ENCODE measurements at places on chromosomes 12 and 14.

DNA sequence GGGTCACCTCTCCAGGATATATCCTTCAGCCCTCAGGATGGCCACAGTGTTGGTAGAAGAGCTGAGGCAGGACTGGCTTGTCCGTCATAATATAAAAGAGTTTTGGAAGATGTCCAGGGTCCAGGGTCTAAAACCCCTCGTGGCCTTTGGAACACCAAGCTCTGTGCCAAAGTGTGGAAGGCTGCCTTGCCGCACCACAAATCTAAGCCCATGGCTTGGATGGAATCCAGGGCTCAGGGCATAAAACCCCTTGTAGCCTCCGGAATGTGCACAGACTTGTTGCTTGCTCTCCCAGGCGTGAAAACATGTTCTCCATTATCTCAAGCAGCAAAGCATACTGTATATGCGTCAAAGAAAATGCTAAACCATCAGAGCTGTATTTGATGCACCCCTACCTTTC is 46.7 kb downstream of the TNFAIP2 start:
- DNase-seq, result no peak

- DNase-seq, result no peak
Measured at GRCh38 chr12:19031032-19031431, 98.5 kb upstream of the PLEKHA5 start.

DNA sequence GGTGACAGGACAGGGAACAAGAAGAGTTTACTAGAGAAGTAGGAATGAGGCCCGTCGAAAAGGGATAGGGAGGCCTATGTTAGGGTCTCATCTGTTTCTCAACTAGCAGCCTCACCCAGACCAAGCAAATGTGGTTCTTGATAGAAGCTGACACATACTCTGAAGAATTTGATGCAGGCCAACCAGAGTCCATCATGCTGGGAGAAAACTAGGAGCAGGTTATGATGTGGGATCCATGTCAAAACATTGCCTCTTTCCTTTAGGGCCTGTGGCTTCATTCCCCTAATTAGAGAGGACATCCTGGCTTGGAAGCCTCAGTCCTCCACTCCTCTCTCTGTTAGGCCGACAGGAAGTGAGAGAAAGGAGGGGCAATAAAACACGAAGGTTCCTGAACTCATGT is 122.8 kb downstream of the NTF3 start:
- DNase-seq, result no peak

GRCh38 chr12:71164568-71165197 is 6.9 kb upstream of the TSPAN8 start:
- no peak for DNase-seq

DNA sequence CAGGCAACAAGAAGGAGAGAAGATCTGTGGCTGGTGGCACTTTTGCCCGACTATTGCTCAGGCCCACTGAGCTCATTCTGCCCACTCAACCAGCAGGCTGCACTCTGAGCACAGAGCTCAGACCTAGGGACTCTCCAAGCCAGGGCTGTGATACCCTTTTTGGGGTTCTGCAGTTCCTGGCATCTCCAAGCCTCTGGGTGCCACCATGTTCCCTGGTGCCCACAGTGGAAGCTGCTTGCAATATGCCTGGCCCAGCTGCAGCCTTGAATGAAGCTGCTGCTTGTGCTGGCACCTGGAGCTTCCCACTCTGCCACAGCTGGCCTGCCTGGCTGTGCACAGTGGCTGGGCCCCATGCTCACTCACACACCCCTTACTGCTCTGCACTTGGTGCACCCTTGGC is 236.1 kb downstream of the ADGRD1 start:
- DNase-seq, result no peak

GRCh38 chr12:55044135-55044534 is 24.4 kb downstream of the NEUROD4 start:
- no peak for DNase-seq

DNA sequence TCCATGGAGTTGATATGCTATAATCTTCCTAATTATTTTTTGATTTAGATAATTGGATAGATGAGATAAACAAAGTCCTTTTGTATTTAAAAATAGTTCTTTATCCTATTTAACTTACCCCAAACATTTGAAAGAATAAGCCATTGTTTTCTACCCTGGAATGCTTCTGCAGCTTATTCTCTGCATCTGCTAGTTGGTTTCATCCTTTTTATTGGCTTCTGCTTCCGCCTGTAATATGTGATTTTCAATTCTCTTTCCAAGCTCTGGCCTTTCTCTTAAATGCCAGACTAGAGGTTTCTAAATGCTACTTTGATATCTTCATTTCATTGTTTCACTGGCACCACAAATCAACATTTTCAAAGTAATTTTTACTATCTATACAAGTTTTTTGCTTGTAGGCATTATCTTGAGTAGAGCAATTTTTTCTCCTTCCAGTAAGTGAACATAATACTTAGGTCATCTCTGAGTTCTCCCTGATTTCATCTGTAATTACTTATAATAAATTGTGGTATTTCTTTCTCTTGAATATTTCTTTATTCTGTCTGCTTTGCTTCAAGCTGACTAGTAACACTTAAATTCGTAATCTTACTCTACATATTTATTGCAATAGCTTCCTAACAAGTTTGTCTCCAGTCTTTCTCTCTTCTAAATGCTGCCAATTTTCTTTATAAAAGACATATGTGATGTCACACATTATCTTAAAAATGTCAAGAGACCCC is 958.4 kb downstream of the SLC6A15 start:
- DNase-seq, result no peak

DNA sequence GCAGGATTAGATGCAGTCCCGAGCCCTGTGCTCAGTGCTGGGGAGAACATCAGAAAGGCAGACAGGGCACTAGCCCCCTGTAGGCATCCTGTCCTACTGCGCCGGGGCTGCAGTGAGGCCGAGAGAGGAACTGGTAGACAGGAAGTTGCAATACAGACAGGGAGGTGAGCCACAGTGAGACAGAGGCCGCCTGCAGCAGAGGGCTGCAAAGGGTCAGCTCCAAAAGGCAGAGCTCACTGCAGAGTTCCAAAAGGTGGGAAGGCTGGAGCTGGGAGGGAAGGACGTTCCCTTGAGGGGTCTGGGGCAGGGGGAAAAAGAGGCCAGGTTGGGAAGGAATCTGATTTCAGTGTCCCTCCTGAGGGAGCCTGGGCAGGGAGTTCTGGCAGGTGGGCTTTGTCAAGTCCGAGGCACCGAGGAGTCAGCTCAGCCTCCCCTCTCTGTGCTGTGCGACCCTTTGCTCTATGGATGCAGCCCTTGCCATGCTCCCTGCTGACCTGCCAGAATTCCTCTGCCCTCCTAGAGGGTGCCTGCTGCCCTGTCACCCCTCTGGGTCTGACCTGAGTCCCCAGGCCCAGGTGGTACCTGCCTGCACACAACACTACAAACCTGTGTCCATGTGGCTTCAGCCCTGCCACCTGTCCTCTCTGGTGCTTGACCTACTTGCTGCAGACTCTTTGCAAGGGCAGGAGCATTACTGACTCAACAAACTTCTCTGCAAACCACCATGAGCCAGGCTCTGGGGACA is 63.5 kb downstream of the PRMT8 start:
- DNase-seq, result no peak

DNA sequence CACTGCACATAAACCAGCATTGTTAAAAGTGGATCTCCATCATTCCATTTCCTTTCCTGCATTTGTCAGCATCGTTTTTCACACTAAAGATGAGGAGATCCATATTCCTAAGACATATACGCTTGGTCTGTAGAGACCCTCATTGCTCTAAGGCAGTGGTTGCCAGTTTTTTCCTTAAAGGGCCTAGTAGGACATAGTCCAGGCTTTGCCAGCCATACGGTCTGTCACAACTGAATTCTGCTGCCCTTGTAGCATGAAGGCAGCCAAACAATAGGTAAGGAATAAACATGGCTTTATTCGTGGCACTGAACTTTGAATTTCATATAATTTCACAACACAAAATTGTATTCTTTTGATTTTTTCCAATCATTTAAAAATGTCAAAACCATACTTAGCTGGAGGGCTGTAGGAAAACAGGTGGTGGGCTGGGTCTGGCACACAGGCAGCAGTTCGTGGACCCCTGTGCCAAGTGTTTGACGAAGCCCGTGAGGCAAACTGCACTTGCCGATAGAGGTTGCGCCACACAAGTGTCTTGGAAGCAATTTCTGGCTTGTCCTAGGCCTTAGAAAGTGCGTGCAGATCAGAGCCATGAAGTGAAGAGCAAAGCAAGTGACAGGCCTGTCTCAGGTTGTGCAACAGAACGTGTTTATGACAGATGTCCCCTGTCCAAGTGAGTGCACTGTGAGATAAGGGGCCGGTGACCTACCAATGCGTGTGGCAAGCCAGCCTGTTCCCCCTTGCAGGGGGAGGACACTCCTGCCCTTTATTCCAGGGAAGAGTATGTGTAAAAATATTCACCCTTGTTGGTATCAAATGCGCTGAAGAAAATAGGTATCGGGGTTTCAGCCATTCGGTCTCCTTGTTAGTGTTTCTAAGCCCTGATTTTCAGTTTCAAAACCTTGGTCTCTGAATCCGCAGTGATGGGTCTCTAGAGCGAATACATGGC is 916 bp upstream of the CHPT1 start:
- peak; percentile 11 for DNase-seq

GRCh38 chr14:93430315-93431035 is at the start of gene UNC79:
TSS of gene UNC79 (plus strand) at chr14:93430939. CDS start at chr14:93431030, 91 bp downstream.
- DNase-seq, result no peak

DNA sequence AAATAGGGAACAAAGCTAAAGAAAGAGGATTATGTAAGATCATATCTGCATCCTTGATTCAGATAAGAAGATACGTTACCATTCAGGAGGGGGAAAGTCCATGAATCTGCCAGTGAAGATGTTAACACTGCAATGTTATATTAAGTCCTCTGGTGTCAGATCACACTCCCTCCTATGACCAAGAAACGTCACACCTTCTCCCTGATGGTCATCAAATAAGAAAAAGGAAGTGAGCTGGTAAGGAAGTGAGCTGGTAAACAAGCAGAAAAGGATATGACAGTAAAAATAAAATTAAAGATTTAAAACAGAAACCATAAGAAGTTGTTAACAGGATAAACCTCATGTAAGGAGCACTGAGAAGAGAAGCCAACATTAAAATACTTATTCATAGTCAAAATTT is 340.2 kb downstream of the SEC23A start:
- no peak for DNase-seq

- DNase-seq, result no peak
Measured at GRCh38 chr14:74867673-74868072, 8.3 kb downstream of the PROX2 start.

DNA sequence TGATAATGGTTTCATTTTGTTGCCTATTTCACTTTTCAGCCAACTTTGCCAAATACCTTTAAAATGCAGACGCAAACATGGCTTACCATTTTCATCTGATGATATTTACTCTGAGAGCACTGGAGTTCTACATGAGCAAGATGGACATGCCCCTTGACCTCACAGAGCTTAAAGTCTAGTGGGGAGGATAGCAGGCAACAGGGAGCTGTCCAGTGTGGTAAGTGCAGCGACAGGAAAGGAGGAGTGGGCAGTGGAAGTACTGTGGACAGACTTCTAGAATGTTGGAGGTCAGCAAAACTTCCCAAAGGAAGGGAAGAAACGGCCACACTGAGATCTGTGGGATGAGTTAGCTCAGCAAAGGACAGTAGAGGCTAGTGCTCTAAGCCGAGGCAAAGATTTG is 25.3 kb downstream of the LRIG3 start:
- DNase-seq, result no peak

- DNase-seq, result no peak
Measured at GRCh38 chr12:52634266-52635056, 16.1 kb upstream of the KRT73 start.

GRCh38 chr12:25364529-25365339 is 114.0 kb upstream of the KRAS start:
- DNase-seq, result no peak

- no peak for DNase-seq
Measured at GRCh38 chr12:28699029-28699428, 450.0 kb upstream of the FAR2 start.

GRCh38 chr14:47658041-47658440 is 17.4 kb downstream of the MDGA2 start:
- DNase-seq, result no peak

- no peak for DNase-seq
Measured at GRCh38 chr14:88746052-88746451, 46.7 kb downstream of the EML5 start.

GRCh38 chr14:96512602-96513397 is 10.6 kb downstream of the PAPOLA start:
- DNase-seq, result no peak

GRCh38 chr14:54772451-54772881 is 130.2 kb downstream of the GCH1 start:
- DNase-seq, result no peak

GRCh38 chr12:30847259-30847658 is 79.3 kb upstream of the TSPAN11 start:
- DNase-seq, result no peak

- no peak for DNase-seq
Measured at GRCh38 chr12:27560126-27560525, 36.1 kb downstream of the PPFIBP1 start.

DNA sequence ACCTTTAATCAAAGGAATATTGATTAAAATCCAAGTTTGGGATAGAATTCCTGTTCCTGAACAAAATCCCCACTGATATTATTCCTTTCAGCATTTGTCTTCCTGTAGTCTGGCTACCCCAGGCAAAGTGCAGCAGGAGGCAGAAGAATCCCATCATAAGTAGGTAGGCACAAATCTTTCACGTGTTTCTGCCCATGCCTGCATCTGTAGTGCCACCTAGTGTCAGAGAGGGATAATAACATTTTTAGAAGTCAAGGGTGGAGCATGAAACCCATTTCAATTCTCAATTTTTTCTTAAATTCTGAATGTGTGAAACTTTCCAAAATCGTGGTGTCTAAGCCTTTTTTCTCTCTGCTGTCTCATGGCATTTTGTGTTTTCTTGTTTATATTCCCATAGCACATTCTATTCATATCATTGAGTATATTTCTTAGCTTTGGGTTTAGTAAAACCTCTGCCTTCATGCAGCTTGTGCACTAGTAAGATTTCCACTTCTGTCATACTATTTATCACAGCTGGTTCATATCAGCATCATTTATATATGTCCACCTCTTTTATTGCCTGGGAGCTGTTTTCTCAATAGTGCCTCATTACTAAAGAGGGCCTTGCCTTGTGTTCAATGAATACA is 47.8 kb upstream of the RERG start:
- DNase-seq, result peak; percentile 19

DNA sequence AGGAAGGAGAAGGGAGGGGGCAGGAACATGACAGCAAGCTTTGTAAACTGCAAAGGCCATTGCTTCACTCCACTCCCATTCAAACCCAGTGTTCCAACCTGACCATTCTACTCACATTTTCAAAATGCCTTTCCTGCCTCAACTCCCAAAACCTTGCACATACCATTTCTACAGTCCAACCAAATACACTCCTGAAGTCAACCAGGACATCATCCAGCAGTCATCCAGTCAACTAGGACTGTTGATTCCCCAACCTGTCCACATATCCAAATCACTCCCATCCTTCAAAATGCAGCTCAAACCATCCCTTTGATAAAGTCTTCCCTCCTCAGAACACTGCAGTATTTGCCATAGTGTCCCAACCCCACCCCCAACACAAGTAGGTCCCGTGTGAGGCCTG is 2.9 kb downstream of the SMUG1 start:
- DNase-seq, result no peak
